ENCODE measurements at places on chromosomes 13 and 19.

- DNase-seq: peak; percentile 23
These were observed 7.2 kb downstream of the AXL start for GRCh38 chr19:41226053-41226873.

GRCh38 chr19:8034178-8034525, 18.4 kb upstream of the CCL25 start:
- no peak for DNase-seq

GRCh38 chr13:35693134-35693784, 216.8 kb upstream of the MAB21L1 start:
- DNase-seq: no peak

DNA sequence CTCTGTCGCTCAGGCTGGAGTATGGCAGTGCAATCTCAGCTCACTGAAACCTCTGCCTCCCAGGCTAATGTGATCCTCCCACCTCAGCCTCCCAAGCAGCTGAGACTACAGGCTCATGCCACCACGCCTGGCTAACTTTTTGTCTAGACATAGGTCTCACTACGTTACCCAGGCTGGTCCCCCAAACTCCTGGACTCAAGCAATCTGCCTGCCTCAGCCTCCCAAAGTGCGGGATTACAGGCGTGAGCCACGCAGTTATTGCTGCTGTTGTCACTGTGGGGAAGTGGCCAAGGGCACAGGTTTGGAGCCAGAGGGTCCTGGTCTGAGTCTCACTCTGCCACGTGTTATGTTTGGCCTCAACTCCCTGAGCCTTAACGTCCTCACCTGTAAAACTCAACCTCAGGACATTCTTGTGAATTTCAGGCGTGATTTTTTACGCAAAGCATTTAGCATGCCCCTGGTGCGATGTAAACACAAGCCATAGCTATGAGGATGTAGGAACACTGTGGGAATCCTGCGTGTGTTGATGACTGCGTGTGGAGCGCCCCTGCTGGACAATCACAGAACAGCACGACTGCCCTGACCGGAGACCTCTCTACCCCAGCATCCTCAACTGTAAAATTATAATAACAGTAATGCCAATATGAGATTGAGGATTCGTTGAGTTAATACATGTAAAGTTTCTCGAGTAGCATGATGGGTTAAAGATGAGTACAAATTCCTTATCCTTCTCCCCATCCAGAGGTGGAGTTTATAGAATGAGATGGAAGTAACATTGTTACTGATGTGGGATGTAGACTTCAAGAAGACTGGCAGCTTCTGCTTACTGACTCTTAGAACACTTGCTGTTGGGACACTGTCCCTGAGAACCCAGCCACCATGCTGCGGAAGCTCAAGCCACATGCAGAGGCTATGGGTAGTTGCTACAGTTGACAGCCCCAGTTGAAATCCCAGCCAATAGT, 41.8 kb upstream of the PNMA8B start:
- peak; percentile 33 for DNase-seq

DNA sequence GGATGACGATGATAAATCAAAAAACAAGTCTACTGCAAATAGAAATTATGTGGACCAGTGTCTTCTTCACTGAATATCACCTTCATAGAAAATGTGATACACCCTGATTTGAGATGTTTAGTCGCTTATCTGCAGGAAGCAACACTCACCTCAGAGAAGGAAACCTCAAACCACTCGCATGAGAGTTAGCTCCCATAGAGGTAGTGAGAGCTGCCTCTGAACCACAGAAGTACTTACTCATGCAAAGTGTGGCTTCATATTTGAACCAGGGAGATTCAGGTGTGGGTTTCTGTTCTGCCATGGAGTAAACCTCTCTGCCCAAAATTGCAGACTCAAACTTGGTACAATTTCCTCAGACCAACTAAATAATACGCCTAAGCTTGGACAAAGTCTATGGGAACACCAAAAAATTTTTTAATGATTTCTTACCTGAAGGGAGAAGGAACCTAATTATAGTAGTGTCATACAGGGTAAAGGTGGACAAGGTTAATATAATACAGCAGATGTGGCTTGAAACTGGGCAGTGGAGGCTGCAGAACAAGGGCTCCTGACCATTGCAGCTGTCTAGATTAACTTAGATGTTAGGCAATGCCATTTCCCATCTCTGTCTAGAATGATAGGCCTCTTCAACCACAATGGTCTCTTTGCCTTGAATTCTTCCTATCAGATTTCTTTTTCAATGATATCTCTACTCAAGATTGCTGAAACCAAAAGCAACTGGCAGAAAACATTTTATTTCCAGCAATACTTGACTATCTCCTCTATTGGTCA, 29.6 kb upstream of the RCBTB2 start:
- peak; percentile 86 for DNase-seq

- DNase-seq: no peak
These were observed 58.7 kb downstream of the ITGBL1 start for GRCh38 chr13:101511161-101511560.

GRCh38 chr19:42175952-42176648, 41.4 kb downstream of the DEDD2 start:
- peak; percentile 20 for DNase-seq

DNA sequence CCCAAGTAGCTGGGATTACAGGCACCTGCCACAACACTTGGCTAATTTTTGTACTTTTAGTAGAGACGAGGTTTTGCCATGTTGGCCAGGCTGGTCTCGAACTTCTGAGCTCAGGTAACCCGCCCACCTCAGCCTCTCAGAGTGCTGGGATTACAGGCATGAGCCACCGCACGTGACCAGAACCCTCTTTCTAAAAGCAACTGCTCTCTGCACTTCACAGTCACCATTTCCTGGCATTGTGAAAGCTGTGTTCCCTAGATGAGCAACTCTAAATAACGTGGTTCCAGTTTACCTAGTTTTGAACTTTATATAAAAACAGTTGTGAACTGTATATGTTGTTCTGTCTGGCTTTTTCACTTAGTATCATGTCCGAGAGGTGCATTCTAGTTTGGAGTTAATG, 152.9 kb downstream of the SIPA1L3 start:
- DNase-seq: no peak

DNA sequence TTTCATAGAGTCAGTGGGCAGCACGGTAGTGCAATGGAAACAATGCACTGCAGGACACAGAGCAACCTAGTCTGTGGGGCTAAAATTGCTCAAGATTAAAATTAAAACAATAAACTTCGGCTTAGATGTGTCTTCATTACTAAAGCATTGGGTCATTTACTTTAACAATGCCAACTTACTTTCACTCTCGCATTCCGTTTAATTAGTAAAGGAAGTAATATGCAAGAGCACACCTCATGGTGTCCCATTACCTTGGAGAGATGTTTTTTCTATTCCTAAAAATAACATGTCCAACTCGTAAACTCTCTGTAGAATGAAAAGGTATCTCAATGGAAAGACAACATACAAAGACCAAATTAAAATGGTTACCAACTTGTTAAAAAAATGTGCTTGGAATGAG, 738.4 kb downstream of the PCDH17 start:
- DNase-seq: no peak

- DNase-seq: no peak
These were observed 6.9 kb downstream of the KIR3DL3 start for GRCh38 chr19:54731191-54731590.

GRCh38 chr19:13095934-13096927, 6.4 kb downstream of the LYL1 start:
- peak; percentile 71 for DNase-seq

GRCh38 chr13:38970380-38971051, 20.1 kb downstream of the STOML3 start:
- DNase-seq: no peak

DNA sequence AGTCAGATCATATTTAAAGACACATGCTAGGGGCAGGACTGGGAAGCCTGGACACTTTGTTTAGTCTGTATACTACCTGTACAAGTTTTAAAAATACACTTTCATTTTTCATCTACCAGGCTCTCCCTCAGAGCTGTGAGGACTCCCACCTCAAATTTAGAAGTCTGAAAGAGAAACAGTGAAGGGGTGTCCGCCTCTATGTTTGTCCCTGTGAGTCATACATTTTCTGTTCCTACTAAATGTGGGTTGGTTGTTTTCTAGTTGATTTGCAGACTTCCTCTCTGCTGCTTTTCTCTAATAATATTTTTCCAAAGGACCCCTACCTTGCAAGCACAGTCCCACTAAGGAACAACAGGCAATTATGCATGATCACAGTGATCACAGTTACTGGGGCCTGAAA, 110.5 kb downstream of the ENOX1 start:
- no peak for DNase-seq

GRCh38 chr19:17004386-17004785, 22.2 kb downstream of the CPAMD8 start:
- DNase-seq: no peak

DNA sequence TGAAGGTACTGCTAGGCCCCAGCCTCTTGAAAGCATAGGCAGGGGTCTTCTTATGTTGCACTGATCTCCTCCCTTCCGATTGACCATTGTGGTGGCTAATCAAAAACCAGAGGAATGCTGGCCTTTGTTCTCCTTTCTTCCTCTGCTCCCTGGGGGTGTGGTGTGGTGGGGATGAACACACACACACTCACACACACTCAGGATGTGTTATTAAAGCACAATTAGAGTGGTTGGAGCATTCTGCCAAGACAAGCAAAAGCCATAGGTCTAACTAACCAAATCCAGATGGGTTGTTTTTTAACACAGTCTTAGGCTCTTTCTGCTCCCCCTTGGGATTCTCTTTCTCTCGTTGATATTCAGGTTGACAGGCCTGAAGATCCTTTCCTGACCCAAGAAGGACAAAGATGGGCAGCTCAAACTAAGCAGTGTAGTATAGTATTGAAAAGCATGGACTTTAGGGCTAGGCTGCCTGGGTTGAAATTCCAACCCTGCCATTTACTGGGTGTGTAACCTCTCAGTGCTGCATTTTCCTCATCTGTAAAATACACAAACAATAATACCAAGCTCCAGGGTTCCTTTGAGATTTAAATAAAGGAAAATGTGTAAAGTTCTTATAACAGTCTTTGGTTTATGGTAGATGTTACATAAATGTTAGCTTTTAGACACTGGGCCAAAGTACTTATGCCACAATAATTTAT, 25.5 kb upstream of the DGKH start:
- no peak for DNase-seq

DNA sequence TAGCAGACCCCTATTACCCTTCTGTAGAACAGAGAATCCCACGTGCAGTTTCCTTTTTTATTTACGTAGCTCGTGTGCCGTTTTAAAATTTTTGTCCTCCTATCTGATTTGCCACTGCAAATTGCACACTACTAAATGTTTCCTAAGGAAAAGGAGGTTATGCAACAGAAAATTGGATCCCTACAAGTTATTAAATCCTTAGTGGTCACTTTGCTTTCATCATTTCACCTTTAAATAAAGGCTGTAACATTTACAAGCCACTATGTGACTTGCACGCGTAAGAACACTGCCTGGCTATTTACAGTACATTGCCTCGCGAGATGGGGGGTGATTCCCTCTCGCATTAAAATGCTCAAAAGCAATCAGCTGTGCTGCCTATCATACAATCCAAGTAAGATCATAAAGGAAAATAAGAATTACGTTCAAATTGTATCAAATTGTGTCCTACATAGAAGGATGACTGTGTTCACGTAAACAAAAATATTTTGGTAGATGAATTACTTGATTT, 525.6 kb downstream of the SUCLA2 start:
- DNase-seq: no peak

DNA sequence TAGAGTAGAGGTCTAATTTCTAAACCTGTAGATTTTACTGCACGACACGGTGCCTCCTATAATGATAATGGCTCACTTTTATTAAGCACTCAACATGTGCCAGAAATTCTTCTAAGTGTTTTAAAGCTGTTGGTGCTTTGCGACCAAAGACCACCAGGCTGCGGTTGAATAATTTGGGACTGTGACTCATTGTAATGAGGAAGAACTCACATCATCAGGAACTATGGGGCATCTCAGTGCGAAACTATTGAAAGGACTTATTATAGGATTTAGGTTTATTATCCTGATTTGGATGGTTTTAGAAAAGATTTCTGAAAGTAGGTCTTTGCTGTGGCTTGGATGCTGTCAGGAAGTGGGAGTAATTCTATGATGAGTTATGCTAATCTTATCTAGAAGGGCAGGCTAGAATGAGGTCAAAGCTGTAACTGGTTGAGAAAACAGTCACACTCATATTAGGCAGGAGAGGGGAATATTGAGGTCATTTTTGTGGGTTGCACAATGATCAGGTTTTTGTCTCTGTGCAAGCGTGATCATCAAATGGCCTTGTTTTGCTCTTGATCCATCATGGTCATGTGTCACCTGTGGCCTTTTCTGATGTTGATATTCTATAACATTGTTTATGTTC, 266.8 kb downstream of the PCDH20 start:
- no peak for DNase-seq

DNA sequence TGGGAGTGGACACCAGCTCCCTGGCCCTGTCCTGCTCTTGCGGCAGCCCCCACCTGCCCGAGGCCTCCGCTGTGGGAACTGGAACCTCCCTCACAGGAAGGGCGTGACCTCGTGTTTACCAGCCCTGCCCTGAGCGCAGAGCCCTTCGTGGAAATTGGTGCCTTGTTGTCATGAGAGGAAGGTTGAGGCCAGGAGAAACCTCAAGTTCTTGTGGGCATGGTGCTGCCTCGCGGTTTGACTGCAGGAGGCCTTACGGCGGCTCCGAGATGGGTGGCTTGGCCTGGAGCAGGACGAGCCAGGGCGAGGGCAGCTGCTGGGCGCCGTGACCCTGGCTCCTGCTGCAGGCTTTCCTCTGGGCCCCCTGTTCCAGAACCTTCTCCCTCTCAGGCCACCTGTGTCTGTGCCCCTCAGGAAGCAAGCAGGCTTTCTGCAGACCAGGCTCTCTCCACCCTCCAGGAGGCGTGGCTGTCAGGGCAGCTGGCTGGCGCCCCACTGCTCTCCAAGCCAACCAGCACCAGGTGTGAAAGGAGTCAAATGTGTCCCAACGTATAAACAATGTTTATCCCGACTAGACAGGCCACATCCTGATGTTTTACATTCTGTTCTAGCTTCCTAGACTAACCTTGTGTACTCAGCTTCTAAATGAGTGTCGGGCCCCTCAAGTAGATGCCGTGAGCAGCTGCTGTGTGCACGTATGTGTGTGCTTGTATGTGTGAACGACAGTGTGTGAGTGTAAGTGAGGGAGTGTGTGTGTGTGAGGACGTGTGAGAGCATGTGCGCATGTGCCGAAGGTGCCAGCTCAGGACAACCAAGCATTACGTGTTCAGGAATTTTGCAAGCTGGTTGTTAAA, 10.4 kb upstream of the RASA3 start:
- DNase-seq: peak; percentile 70

GRCh38 chr13:102598061-102598460, 1.3 kb downstream of the TPP2 start:
- DNase-seq: no peak

DNA sequence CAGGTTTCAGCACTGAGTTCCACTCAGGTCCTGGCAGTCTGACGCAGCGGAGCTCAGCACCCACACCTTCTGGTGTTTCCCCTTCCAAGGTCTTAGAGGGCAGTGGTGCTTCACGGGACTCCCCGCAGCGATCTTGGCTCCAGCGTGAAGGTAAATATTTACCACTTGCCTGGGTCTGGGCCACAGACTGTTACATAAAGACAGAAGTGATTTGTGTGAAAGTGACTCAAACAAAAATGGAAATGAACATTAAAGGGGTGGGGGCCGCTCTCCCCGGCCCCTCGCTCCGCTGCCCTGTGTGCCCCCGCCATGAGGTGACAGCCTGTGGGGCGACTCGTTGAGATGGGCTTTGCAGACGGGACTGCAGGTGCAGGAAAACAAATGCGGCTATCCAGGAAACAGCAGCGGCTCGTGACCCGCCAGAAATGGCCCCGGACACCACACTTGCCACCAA, 55.0 kb downstream of the GGACT start:
- DNase-seq: no peak
